ENCODE measurements at places on chromosomes 4 and X.
A peak's percentile ranks its signal among the peaks of the same experiment; 100 is the strongest.

GRCh38 chr4:147102596-147102995, 156.9 kb upstream of the TTC29 start:
- DNase-seq, result no peak

DNA sequence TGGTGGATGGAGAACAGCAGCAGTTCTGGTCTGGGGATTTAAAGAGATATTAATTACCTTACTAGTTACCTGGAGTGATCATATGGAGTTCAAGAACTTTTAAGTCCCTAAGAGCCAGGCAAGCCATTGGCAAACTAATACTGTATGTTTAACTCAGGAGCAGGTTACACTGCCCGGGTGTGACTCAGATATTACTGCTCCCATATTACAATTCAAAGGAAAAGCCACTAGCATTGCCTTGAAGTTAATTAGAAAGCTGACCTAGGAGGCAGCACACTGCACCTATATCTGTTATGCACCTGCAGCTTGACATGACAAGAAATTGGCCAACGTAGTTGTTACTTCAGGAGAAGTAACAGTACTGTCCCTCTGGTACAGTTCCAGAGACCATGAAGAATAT, 47.2 kb downstream of the GRK4 start:
- no peak for DNase-seq

DNA sequence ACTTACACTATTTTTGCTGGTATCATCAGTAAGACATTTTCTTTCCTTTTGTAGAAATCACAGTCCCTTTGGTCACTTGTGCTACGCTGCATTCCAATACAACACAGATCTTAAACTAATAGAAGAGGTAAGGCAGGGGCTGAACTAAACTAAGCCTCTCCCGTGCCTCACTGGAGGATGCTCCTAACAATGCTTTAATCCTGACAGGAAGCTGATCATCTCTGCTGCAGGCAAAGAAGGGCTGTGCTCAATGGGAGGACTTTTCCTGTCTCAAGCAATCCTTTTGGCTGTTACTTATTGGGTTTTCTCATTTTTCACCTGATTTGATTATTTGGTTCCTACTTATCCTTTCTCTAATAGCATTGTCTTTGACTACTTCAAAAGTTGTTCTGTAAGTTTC, 583.1 kb downstream of the INPP4B start:
- DNase-seq, result no peak

- DNase-seq, result no peak
Measured at GRCh38 chrX:2680486-2681348, 10.4 kb upstream of the CD99 start.

DNA sequence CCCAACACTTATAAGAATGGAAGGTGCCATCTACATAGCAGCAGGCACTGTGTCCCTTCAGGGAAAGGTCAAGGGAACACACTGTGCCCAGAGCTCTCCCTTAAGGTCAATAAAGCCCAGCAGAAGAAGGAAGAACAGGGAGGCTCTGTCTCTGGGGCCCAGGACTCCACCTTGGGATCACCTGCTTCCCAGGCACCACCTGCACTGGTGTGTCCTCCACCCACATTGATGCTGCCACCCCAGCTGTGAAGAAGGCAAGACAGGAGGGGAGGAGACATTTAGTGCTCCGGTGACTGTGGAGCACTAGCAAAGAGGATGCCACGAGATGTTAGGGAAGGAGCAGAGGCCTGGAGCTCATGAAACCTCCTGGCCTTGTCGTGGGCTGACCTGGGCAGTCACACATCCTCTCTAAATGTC, 53.4 kb downstream of the FHDC1 start:
- DNase-seq, result no peak

DNA sequence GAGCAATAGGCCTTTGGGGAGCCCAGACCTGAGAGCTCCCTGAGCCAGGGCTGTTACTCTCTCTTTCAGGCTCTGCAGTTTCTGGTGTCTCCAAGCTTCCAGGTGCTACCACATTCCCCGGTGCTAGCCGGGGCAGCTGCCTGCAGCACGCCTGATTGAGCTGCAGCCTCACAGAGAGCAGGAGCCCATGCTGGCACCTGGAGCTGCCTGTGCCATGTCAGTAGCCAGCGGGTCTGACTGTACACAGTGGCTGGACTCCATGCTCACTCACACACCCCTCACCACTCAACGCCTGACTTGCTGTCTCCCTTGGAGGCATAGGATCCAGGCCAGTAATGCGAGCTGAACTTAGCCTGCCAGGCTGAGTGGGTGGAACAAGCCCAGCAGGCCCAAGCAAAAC, 800.4 kb upstream of the AGA start:
- no peak for DNase-seq

GRCh38 chr4:145045180-145045579, 52.8 kb downstream of the ANAPC10 start:
- DNase-seq, result no peak

DNA sequence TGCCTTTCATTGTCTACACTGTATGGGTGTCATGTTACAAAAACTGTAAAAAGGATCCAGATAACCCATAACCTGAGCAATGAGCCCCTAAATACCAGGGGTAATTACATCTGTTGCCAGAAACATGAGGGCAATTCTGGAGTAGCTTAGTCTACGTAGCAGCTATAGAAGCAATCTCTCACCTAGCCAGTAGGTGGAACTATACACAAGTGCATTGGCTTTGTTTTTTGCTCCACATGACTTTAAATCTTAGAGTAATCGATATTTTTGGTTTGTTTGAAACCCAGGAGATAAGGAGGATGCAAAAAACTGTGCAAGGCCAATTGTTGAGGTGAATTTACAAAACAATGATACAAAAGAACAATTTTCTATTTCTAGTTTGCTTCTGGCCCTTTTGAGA, 57.5 kb downstream of the GPR82 start:
- no peak for DNase-seq

GRCh38 chr4:176864238-176864637, 71.5 kb upstream of the VEGFC start:
- DNase-seq, result no peak

GRCh38 chr4:173187732-173188131, 19.1 kb downstream of the GALNT7 start:
- DNase-seq, result no peak

DNA sequence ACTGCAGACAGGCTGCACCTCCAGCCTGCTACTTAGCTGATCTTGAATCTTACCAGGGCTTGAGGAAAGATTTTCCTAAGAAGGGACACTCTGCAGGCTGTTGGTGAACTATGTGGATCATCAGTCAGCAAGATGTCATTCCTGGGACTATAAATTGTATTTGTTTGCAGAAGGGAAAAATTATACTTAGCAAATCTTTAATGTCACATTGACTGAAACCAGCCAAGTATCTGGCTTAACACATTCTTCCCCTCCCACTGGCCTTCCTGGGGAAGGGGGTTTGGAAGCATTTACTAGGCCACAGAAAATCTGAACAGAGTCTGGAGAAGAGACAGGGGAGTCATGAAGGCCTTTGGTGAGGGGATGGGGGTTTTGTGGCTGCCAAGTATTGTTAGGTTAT, 156.7 kb upstream of the EOLA2 start:
- no peak for DNase-seq

- no peak for DNase-seq
Measured at GRCh38 chrX:136497556-136498052, at the start of gene HTATSF1. TSS of gene HTATSF1 (plus strand) at chrX:136497592. CDS start at chrX:136497685, 93 bp downstream.

DNA sequence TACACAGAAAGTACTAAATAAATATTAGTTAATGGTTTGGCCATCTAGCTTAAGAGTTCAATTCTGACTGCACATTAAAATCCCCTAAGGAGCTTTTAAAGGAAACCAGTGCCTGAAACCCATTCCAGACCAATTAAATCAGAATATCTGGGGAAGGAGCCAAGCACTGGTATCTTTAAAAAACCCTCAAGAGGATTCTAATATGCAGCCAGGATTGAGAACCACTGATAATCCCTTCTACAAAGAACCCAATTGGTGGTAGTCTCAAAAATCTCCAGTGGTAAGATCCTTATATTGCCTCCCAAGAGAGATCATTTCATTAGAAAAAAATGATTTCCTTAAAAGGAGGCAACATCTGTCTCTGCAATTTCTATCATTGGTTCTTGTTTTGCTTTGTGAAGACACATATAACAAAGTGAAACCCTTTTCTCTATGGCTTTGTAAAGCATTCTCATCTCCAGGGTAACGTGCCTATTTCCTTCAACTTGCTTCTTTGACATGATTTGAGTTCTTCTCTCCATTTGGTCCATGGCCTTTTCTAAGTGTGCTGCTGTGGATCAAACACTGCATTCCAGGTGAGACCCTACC, 3.5 kb downstream of the GPR34 start:
- DNase-seq, result no peak

GRCh38 chr4:6423575-6423974, 48.8 kb downstream of the PPP2R2C start:
- DNase-seq, result no peak

GRCh38 chr4:142559986-142560385, 286.1 kb downstream of the INPP4B start:
- no peak for DNase-seq

DNA sequence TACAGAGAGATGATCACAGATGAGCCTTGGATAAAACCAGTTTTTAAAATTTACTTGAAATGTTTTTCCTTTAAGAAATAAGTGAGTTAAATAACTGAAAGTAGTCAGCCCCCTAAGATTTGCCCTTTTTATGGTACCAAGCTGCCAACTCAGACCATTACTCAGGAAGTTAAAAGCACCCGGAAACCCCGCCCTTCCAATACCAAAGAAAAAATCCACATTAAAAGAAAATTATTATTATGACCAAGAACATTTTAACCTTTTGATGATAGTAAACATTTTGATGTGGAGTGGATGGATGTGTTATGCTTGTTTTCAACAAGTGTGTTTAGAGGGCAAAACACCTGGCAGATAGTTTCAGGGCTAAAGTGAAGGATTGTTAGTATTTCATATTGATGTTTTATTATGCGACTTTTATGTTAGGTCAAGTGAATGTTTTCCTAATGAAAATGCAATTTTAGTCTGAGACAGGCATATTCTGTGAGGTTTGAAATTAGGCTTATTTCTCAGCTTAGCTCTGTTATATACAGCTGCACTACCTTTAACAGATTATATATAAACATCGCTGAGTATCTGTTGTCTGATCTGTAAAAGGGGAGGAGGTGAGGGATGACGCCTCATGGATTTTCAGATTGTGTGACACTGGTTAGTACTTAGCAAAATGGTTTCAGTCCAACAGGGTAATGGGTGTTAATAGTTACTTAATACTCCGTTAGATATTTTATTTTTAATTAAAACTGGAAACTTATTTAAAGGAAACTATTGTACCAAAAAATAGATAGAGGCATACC, 89.0 kb downstream of the KDM6A start:
- DNase-seq, result no peak

- DNase-seq, result peak; percentile 59
Measured at GRCh38 chr4:155787113-155787710, 28.4 kb downstream of the GUCY1B1 start.
